ENCODE measurements at places on chromosomes 5 and 9.

DNA sequence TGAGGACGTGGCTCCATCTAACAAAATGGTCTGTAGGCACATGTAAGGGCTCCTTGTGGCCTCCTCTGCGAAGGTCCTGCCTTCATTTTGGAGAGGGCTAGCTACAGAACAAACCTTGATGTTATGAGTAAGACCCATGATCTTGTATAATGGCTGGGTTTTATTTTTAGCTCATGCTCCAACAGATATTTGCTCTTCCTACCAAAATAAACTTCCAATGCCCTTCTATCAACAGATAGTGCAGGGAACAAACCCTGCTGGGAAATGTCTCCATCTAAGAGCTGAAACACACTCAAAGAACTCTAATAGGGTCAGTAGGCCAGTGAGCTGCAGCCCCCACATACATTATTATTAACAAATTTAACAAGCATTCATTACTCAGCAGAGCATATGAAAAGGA lies 189.5 kb downstream of the LURAP1L start:
- no peak for DNase-seq

GRCh38 chr9:126665644-126666035 lies 51.9 kb downstream of the LMX1B start:
- no peak for DNase-seq

DNA sequence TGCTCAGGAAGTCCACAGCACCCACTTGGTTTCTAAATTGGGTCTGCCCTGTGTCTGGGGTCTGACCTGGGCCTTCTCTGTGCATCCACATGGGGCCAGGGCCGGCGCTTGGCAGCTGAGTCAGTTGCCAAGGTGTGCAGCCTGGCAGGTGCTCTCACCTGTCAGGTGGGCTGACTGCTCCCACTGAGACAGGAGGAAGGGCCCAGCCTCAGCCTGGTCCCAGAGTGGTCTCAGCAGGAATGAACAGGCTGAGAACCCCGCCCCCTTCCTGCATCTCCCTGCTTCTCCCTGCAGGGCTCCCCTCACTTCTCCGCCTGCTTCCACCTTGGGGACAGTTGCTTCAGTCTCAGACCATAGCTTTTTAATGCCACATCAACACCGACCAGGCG lies 60.5 kb downstream of the BARX1 start:
- DNase-seq: peak; percentile 7

- DNase-seq: no peak
These were observed 34.3 kb downstream of the FAT2 start for GRCh38 chr5:151556806-151557205.

Measured in GM13976 (cell line).